H54 (cell line): ENCODE measurements at places on chromosomes 16 and 17.

GRCh38 chr16:13296206-13296605 is 394.8 kb downstream of the SHISA9 start:
- no peak for DNase-seq

- no peak for DNase-seq
Observed at GRCh38 chr17:50289278-50289677, 15.0 kb downstream of the TMEM92 start.

GRCh38 chr17:1713878-1714426 is 3.8 kb upstream of the TLCD2 start:
- no peak for DNase-seq

- no peak for DNase-seq
Observed at GRCh38 chr17:2722611-2723010, 11.0 kb upstream of the CLUH start.

DNA sequence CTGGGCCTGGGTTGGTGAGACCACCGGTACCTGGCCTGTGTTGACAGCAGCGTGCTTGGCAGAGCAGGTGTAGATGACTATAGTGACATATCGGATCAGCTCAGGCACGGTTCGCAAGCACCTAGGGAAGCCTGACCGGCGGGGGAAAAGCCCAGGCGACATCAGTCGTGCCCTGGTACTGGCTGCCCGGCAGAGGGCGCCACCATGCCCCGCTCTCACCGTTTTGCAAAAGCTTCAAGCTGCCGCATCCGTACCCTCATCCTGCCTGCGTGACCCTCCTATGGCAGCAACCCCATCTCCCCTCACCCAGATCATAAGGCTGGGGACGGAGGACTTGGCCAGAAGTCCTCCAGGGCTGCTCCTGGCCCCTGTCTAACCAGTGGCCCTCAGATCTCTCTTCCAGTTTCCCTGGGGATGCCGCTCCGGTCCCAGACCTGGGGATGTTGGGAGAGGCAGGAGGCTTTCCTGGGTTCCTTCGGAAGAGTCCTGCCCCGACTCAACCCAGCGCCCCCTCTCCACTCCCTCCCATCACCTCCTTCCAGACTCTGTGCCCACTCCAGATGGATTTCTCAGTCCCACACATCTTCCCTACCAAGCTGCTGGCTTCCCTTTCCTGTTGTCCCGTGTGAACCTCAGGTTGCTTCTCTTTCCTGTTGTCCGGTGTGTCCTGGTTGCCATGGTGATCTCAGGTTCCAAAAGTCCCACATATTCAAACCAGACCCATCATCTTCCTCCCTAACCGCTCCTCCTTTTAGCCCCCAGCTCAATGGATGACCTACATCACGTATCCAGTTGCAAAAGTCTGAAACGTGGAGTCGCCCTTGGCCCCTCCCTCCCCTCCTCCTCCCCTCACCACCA is 13.7 kb downstream of the ALOX12B start:
- DNase-seq: peak; percentile 86
